GOT3 (cell line): ENCODE measurements at places on chromosomes 2 and 18.

DNA sequence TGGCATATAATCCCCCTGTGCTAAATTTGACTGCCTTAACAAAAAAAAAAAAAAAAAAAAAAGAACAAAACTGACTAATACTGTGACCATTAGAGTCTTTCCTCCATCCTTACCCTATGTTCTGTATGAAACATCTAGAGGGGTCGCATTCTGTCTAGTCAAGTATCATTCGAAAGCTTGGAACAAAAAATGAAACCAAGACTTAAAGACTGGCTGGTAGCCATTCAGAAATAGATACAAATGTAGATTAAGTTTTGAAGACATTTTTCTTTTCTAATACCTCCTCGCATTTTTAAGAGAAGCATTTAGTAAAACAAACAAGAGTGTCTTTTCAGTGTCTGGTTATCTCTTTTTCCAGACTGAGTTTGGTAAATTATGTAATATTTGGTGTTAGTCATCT is 66.7 kb downstream of the SPATS2L start:
- DNase-seq: no peak

DNA sequence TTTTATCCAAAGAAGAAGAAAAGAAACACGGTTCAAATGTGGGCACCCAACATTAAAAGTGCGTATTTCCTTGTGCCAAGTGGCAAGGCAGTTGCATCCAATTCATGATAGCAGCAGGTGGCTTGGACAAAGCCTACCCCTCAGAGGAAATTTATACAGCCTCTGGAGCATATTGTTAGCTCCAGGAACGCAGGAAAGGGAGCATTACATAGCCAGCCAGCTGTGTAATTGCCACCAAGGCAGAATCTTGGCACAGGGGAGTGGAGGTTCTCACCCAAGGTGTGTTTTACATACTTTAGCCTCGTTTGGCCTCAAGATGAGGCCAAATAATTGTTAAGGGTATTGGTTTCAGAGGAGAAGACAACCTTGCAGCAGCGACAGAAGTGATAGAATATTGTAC is 526.9 kb downstream of the TMEM182 start:
- no peak for DNase-seq

DNA sequence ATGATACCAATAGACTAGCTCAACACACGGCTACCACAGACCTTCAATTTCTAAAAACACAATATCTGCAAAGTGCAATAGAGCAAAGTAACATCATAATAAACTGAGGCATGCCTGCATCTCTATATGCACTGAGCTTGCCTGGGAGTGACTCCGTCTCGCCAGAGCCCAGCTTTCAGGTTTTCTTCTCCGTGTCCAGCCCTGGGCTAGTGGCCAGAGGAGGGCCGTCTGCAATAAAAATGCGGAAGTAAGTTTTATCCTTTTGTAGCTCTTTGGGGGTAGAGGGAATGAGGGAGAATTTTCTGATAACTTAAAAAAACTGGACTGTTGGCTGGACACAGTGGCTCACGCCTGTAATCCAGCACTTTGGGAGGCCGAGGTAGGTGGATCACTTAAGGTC is 41.0 kb upstream of the GPR17 start:
- no peak for DNase-seq

DNA sequence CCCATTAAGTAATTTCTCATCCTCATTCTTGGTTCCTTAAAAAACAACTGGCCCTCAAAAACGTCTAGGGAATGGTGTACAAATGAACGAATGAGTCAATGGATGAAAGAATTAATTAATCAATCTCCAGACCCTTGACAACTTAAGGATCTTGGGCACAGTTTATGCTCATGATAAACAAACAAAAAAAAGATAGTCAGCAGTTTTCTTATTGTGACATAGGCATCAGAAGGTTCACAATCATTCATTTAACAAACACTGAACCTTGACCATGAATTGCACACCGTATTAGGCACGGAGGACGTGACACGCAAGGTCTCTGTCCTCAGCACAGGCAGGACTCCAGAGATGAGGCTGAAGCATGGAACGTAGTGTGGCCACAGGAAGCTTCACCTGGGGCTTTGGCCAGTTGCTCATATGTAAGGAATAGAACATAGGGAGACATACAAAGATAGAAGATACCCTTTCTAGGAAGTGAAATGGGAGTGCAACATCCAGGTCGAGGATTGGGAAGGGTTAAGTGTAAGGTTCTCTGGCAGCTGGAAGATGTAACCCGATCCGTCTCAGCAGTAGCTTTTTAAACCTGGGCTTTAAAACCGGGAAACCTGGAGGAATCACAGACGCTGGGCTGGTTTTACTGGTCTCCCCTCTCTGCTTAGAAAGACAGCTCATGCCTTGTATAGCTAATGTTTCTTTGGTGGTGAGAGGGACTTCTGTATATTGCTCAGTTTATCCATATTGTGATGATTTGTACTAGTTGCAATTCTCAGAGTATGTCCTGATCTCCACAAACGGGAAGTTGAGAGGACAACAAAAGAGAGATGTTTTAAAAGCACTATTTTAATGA is 8.9 kb upstream of the LTBP1 start:
- DNase-seq: no peak

DNA sequence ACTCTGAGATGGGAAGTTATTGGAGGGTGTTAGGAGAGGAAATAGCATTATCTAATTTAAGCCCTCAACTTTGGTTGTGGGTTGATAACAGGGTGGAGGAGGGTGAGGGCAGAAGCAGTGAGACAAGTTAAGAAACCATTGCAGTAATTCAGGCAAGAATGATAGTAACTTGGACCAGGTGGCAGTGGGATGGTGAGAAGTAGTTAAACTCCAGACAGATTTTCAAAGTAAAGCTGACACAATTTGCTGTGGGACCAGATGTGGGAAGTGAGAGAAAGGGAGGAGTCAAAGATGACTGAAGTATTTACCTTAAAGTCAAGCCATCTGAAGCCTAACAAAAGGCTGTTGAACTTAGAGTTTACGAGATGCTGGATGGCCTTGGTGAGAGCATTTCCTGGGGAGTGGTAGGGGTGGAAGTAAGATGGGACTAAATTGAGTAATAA is 163.2 kb upstream of the KLF7 start:
- DNase-seq: no peak

GRCh38 chr2:175684466-175684865 is 317.6 kb downstream of the LNPK start:
- DNase-seq: no peak

DNA sequence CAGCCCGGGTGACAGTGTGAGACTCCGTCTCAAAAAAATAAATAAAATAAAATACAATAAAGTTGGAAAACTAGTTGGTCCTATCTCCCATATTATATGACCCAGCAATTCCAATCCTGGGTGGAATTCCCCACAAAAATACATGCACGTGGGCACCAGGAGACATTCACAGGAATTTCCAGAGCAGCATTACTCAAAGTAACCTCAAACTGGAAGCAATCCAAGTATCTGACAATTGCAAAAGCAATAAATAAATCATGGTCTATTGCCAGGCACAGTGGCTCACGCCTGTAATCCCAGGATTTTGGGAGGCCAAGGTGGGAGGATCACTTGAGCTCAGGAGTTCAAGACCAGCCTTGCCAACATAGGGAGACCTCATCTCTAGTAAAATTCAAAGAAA is 101.2 kb upstream of the MAP4K4 start:
- DNase-seq: no peak

DNA sequence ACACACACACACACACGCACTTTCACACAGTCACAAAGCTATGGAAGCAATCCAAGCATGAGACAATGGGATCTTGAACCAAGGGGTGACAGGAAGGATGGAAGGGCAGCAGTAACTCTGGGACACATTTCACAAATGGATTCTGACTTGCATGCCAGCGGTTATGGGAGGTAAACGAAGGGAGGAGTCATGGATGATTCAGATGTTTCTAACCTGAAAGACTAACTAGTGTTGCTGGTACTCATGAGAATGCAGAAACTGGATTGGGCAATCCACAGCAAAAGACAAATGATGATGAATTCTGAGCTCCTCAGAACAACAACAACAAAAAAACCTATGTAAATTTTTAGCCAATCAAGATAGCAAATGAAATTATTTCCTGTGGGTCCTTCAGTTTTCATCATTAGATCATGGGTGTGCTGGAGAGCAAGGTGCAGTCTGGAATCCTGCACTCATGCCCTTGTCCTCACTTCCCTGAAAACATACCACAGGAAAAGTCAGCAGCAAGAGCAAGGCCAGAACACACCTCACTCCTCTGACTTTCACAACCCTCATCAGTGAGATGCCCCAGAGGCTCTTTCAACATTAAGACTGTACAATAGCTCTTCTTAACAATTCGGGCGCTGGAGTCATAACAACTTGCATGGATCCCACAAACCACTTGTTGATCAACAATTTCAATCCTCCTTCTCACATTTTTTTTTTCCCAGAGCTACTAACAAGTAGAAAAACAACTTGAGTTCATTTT is 32.6 kb downstream of the ABCA12 start:
- DNase-seq: no peak

DNA sequence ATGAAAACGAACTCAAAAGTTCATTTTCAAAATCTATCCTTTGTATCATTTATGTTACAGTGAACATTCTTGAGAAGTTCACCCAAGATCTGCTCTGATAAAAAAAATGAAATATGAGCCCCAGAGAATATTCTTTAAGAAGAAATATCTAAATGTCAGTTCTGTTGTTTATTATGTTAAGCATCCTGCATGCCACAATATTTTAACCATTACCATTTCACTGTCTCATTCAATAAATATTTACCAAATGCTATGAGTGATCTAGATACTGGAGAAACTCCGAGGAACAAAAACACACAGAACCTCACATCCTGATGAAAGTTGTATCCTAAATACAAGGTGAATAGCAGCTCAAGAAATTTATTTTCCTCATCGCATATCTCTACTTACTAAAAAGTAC is 170.2 kb downstream of the ZNF385B start:
- DNase-seq: no peak
